Chondrocyte (in vitro differentiated cells): ENCODE measurements at places on chromosomes 4 and X.

GRCh38 chr4:113574636-113575103, 186.9 kb downstream of the CAMK2D start:
- no peak for DNase-seq

GRCh38 chr4:100095729-100096595, 94.3 kb downstream of the DDIT4L start:
- DNase-seq: no peak

GRCh38 chrX:40644821-40645358, 2.5 kb downstream of the CXorf38 start:
- DNase-seq: no peak

GRCh38 chr4:55087009-55087912, 38.1 kb downstream of the KDR start:
- DNase-seq: no peak

DNA sequence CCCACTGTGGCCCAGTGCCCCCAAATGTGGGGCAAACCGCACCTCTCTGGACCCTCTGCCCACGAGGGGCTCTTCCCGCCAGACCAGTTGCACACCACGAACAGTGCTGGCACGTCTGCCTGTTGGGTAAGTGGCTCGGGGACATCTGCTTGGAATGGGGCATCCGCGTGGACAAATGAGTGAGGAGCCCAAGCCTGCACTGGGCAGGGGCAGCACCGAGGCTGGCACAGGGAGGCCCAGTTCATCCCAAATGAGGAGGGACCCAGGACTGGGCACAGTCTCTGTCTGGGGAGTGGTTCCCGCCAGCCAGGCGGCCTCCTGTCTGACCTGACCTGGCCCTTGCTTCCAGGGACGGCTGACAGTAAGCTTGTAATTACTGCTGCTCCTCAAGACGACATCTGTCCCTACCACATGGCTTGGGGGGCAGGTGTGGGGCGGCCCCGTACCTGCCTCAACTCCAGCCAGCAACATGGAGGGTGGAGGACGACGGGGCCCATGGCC, 3.2 kb downstream of the SPON2 start:
- DNase-seq: no peak

DNA sequence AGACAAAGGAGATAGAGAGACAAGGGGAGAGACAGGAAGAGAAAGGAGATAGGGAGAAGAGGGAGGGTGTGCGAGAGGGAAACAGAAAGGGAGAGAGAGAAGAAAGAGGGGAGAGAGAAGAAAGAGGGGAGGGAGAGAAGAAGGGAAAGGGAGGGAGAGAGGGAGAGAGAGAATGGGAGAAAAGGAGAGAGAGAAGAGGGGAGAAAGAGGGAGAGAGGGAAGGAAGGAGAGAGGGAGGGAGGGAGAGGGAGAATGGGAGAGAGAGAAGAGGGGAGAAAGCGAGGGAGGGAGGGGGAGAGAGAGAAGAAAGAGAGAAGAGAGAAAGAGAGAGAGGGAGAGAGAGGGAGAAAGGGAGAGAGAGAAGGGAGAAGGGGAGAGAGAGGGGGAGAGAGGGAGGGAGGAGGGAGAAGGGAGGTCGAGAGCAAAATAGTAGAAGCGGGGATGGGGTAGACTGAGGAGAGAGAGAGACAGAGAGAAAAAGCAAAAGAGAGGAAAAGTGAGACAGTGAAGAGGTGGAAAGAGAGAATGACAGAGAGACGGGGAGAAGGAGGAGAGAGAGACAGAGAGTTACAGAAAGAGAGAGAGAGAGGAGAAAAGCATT, 218.2 kb downstream of the DHRSX start:
- no peak for DNase-seq

DNA sequence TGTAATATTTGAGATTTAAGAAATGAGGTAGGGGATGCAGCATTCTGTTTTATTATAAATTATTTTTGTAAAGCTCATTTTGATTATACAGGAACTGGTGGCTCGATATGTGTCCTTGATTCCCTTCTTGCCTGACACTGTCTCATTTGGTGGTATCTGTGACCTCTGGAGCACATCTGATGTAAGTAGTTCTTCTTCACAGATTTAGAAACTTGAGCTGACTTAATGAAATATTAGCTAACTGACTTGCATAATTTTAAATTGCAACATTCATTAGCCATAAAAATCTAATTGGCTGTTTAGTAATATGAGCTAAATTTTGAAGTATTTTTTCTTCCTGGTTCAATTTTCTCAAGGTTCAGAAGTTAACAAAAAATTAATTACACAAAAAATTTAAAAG, 69.1 kb downstream of the FBXL5 start:
- DNase-seq: no peak

DNA sequence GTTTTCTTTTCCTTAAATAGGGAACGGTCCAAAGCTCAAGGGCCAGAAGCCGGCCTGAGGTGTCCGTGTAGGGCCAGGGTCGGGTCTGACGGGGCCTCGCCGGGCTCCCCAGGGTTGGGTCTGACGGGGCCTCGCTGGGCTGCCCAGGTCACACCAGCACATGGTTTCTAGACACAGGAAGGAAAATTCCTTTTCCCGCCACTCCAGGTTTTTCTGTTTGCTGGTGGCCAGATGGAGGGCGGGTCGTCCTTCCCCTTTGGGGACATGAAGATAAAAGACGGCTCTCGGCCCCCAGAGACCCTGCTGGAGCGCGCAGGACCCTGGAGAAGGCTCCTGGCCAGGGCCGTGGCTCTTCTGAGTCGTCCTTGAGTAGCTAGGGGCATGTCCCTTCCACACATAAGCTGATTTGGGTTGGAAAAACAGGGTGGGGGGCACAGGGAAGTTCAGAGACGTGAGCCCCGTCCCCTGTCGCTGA, 35.1 kb downstream of the PIGG start:
- peak; percentile 78 for DNase-seq

DNA sequence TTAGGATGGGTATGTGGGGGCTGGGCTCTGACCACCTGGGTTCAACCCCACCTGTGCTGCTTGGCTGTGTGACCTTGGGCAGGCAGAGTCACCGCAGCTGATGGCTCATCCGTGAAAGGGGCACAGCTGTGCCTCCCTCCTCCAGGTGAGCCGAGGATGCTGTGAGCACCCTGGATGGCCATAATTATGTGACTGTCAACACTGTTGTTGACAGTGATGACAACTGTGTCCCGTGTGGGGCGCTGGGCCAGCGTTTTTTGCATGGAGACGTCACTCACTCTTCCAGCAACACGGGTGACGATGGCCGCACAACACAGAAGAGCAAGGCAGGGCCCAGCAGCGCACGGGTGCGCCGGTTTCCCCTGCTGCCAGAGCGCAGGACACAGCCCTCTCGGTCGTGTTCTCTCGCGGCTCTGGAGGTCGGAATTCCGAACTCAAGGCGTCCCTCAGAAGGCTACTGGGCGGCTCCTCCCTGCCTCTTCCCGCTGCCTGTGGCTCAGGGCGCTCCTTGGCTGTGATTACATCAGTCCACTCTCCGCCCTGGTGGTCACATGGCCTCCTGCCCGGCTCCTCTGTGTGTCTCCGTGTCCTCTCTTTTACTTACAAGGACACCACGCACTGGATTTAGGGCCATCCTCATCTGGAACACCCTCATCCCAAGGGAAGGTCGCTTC, 1.3 kb downstream of the SH3TC1 start:
- no peak for DNase-seq

DNA sequence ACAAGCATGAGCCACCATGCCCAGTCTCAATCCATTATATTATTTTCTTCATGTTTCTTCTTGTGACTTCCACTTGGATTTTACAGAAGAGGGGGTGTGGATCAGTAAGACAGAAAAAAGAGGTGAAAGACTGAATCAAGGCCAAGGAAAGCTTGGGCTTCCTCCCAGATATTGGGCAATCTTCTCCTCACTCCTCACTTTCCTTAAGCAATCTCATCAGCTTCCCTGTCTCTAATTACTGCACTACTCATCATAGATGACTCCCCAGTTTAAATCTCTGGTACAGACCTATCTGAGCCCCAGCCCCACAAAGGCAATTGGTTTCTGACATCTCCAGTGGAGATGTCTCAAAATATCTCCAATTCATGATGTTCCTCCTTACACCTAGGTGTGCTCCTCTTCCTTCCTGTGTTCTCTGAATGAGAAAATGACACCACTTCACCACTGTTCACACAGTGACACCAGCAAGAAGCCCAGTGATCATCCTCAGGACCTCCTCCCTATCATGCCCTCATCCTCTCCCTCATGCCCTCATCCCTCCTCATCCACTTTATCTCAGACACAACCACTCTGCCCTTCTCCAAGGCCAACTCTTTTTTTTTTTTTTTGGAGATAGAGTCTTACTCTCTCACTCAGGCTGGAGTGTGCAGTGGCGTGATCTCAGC, 44.8 kb upstream of the HERC6 start:
- DNase-seq: no peak

- DNase-seq: no peak
Measured at GRCh38 chr4:186203406-186203805, 12.0 kb downstream of the CYP4V2 start.

DNA sequence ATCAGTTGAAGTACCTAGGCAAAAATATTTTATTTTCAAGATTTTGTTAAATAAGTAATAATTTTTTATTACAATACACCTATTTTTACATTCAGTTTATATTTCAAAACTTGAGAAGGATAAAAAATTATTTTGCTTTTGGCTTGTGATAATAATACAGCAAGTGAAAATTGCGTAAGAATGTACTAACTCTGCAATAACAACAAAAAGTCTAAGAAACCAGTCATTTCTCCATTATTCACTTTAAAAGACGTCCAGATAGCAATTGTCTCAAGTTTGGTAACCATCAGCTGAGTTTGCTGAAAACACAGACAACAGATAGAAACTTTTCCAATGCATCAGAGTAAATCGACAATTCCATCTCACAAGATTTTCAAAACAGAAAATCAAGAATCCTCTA, 12.1 kb downstream of the CXCL8 start:
- no peak for DNase-seq

DNA sequence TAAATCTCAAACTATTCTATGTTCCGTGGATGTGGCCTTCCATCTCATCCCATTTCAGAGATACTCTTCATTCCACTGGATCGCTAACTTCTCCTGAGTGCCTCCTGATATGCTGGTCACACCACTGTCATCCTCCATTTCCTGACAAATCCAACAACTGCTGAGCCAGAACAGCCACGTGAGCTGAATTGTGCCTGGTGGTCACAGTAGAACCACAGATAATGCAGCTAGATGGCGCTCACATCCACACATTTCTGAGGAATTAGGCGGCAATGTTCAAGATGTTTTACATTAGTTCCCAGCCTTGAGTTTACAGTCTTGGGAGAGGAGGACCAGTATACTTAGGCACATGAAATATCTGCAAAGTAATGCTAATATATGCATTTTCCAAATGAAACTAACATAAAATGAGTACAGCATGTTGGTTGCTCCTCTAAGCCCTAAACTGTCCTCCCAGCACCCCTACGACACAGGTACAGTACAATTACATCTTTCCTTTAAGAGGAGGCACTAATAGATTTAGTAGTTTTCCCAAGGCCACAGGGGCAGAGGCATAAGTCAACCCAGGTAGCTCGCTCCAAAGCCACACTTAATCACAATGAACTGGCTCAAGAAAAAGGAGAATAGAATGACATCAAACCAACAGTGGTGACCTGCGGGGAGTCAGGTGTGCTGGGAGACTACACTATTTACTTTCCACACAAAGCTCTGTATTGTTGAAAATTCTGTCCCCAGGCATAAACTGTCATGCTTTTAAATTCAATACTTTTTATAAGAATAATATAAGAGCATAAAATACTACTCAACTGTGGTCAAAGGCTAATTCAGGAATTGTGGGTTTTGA, 134.2 kb downstream of the CHIC2 start:
- no peak for DNase-seq

- DNase-seq: peak; percentile 29
Measured at GRCh38 chr4:79209822-79210635, 115.8 kb downstream of the NAA11 start.

GRCh38 chrX:29792335-29792734, 423.0 kb upstream of the MAGEB2 start:
- no peak for DNase-seq

DNA sequence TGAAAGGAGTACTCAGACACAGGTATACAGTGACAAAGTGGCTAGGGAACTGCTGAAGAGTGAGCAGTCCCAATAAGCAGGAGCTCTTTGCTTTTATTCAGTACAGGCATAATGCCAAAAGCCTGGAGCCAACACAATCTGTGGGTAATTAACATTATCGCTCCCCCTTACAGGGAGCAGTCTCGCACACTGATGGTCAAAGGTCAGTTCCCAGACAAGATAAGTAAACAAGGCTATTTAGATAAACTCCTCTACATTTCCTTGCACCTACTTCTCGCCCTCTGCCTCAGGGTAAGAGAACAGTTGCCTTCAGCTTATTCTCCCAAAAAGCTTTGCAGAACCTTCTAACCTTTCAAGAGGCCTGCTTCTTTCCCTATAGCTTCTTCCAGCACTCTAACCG, 73.9 kb upstream of the TAF9B start:
- DNase-seq: no peak

DNA sequence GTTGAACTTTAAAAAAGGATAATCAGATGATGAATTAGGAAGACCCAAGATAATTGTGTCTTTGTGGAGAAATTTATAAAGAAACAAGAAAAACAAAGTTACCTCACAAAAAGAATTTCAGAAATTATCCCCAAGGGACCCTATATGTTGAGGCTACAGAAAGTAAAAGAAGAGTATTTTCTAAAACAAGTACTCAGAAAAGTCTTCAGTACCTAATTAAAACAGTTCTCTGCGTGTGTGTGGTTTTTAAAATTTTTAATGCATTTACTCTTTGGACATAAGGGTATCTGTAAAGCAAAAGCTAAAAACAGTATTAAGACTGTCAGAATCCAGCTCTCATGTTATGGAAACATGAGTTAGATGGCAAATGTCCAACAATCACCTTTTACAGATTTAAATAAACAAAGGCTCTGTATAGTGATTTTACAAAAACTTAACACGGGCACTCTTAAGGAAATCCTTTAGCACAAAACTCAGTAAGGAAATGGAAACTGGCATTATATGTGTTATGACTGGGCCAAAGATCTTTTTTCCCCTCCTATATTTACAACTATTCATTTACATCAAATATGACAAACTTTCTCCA, 187.5 kb downstream of the NSUN7 start:
- DNase-seq: no peak

GRCh38 chr4:74056114-74056857, 17.8 kb upstream of the CXCL3 start:
- no peak for DNase-seq

- no peak for DNase-seq
Measured at GRCh38 chr4:159829184-159829583, 726.3 kb downstream of the RAPGEF2 start.

DNA sequence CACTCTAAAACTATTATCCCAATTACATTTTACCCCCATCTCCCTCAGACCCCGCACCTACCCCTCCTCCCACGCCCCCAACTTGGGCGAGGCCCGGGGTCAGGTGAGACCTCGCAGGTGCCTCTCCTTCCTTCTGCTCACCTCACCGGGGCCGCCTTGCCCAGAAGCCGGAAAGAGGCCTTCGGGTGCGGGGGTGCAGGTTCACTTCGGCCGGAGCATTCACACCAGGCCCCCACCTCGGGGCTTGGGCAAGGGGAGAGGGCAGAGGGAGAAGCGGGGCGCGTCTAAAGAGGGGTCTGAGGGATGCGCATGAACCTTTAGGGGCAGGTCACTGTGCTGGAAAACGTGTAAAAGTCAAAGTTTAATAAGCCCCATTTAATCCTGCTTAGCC, 427 bp downstream of the ZNF182 start:
- no peak for DNase-seq
